Adrenal gland (tissue), 19 donors: ENCODE measurements at places on chromosomes 16 and 17. TPM values are rescaled to one million over a fixed set of nuclear protein-coding genes. Genes with fewer than 3 reads are reported as not detected.

The CACNG5 gene
- not detected for total RNA-seq

The SLFN13 gene
- 3.0 TPM for total RNA-seq

GRCh38 chr16:49547448-49547847 is 173.8 kb downstream of the C16orf78 start:
- H3K4me1 ChIP-seq = no peaks in the 10 kb centered on the region
- H3K27me3 ChIP-seq = no peaks in the 10 kb centered on the region
- no peak for DNase-seq
- H3K27ac ChIP-seq = no peak overlapping the region

The KRTAP2-4 gene
- total RNA-seq = not detected

DNA sequence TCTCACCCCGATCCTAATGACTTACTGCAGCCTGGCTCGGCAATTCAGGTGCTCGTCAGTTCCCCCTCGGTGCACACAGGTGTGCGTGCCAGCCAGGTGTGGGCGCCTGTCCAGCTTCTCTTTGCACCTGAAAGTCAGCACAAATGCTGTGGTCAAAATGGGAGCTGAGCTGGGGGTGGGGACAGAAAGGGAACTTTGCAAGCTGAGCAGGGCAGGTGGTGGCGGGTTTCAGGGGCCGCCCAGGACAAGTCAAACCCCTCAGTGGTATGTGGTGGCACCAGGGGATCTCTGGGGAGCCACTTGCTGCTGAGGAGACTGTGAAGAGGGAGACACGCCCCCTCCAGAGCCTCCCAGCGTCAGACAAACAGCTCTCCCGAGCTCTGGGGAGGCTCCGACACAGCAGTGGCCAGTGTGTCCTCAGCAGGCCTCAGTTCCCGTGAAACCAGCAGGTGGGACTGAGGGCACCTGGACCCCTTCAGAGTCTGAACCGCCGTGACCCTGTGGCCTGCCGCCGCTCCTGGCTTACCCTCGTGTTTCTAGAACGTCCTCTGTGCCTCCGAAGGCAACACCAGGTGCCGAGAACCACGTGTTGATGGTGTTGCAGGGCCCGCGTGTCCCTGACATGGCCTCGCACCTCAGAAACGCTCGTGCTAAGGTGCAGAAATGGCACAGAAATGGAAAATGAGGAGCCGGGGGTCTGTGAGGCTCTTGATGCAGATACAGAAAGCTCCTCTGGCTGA is 233.5 kb upstream of the TNRC6C start:
- no peak for DNase-seq
- H3K27ac ChIP-seq = no peak overlapping the region
- H3K27me3 ChIP-seq = no peaks in the 10 kb centered on the region

The ACSM2A gene
- total RNA-seq = 0.29 TPM

The ITGB4 gene
- total RNA-seq = 8.4 TPM

GRCh38 chr17:75317671-75318070 is 28.4 kb upstream of the SLC25A19 start:
- H3K27ac ChIP-seq = peak overlapping the region; percentile 54
- no peak overlapping the region for H3K4me3 ChIP-seq
- DNase-seq = peak; percentile 38
- peaks cover 34% of the 10 kb centered on the region for H3K36me3 ChIP-seq

DNA sequence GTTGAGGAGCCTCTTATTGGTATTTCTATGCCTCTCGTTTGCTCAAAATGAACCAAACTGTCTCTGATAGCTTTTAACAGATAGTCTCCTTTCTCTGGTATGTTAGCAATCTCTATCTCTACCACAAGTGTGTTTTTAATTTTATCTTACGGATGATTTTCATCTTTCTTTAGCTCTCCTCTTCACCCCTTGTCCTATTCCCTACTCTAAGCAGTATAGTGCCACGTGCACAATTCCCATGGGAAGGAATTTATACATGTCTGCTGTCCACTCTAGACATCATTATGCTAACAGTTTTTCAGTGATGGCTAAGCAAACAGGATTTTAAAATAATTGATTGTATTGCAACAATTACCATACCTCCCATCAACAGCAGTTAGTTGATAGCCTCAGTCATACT is 177.3 kb downstream of the CYB561 start:
- H3K4me3 ChIP-seq = no peak overlapping the region
- H3K4me1 ChIP-seq = peaks cover 2% of the 10 kb centered on the region
- no peaks in the 10 kb centered on the region for H3K36me3 ChIP-seq
- H3K27me3 ChIP-seq = no peaks in the 10 kb centered on the region
- no peak for DNase-seq

- H3K27ac ChIP-seq = peak overlapping the region; percentile 75
- DNase-seq = no peak
- no peaks in the 10 kb centered on the region for H3K36me3 ChIP-seq
- peaks cover 68% of the 10 kb centered on the region for H3K4me1 ChIP-seq
Measured at GRCh38 chr17:40106760-40107521, 6.6 kb upstream of the NR1D1 start.

DNA sequence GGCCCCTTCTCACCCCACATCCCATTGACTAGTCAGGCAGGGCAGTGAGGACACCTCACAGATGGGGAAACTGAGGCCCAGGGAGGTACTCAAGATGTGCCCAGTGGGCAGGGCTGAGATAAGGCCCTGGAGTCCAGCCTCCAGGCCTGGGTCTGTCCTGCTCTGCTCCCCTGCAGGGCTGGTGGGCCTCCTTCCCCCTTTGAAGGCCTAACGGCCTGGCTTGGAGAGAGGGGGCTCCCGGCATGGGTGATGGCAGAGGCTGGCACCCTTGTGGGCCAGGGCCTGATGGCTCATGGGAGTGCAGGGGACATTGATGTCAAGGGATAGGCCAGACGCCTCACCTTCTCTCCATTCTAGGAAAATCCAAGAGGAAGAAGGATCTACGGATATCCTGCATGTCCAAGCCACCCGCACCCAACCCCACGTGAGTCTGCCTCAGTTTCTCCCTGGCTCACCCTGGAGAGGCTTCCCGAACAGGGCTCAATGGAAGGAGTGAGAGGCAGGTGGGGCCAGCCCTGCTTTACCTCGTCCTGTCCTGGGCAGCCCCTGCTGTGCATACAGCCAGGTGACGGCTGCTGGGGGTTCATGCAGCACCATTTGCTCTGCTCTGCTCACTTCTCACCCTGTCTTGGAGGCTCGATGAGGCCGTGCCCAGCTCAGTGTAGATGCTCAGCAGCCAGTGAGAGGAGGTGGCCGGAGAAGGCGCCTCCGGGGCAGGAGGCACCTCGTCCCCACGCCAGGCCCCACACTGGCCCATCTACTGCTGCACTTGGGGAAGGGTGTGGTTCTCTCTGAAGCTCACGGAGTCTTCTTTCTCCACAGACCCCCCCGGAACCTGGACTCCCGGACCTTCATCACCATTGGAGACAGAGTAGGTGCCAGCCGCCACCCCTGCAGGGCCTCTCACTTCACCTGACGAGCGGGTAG is 13.8 kb downstream of the MAP2K3 start:
- DNase-seq = no peak
- H3K4me1 ChIP-seq = no peaks in the 10 kb centered on the region
- no peaks in the 10 kb centered on the region for H3K27me3 ChIP-seq
- H3K36me3 ChIP-seq = no peaks in the 10 kb centered on the region

DNA sequence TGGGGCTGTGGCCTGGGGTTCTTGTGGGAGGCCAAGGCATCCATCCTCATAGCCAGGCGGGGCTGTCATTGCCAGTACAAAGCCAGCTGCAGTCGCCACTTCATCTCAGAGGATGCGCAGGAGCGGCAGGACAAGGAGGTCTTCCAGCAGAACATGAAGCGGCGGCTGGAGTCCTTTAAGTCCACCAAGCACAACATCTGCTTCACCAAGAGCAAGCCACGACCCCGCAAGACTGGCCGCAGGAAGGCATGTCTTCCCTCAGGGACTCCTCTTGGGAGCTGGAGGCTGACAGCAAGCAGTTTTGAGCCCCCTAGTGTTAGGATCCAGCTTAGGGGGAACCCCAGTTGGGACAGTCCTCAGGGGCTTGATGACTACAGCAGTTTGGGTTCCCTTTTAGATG is 15.1 kb upstream of the PLEKHG4 start:
- DNase-seq = no peak
- no peak overlapping the region for H3K4me3 ChIP-seq
- H3K36me3 ChIP-seq = no peaks in the 10 kb centered on the region
- H3K27ac ChIP-seq = no peak overlapping the region
- H3K4me1 ChIP-seq = no peaks in the 10 kb centered on the region
- peaks cover 5% of the 10 kb centered on the region for H3K27me3 ChIP-seq

DNA sequence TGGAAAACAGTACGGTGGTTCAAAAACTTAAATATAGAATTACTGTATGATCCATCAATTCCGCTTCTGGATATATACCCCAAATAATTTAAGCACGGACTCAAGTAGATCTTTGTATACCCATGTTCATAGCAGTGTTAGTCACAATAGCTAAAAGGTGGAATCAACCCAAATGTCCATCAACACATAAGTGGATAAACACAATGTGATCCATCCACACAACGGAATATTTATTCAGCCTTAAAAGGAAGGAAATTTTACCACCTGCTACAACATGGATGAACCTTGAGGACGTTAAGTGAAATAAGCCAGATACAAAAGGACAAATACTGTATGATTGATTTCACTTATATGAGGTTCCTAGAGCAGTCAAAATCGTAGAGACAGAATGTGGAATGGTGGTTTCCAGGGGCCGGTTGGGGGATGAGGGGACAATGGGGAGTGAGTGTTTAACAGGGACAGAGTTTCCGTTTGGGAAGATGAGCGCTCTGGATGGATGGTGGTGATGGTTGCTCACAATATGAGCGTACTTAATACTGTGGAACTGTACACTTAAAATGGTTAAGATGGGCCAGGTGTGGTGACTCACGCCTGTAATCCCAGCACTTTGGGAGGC is 5.4 kb upstream of the RNF222 start:
- no peak for DNase-seq
- peaks cover 10% of the 10 kb centered on the region for H3K27me3 ChIP-seq
- no peaks in the 10 kb centered on the region for H3K4me1 ChIP-seq
- H3K4me3 ChIP-seq = no peak overlapping the region
- no peak overlapping the region for H3K27ac ChIP-seq

The CHRNB1 gene
- total RNA-seq = 34.0 TPM

The DNAI2 gene
- not detected for total RNA-seq

DNA sequence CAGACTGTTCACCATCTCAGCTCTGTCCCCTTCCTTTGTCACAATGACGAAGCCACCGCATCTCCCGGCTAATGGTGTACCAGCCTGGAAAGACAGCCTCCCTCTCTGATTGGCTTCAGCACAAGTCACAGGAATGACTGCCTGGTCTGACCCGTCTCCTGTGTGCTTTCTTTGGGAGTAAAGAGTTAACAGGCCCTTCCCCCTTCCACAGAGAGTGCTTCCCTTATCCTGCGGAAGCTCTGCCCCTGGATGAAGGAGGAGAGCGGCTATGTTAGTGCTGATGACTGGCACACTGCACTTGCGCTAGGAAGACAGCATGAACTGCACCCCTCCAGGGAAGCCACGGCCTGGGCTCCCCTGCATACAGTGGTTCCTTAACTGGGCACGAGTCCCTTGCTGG is 11.3 kb downstream of the USB1 start:
- H3K36me3 ChIP-seq = no peaks in the 10 kb centered on the region
- DNase-seq = no peak
- H3K4me1 ChIP-seq = peaks cover 5% of the 10 kb centered on the region
- H3K27me3 ChIP-seq = no peaks in the 10 kb centered on the region
- no peak overlapping the region for H3K4me3 ChIP-seq

DNA sequence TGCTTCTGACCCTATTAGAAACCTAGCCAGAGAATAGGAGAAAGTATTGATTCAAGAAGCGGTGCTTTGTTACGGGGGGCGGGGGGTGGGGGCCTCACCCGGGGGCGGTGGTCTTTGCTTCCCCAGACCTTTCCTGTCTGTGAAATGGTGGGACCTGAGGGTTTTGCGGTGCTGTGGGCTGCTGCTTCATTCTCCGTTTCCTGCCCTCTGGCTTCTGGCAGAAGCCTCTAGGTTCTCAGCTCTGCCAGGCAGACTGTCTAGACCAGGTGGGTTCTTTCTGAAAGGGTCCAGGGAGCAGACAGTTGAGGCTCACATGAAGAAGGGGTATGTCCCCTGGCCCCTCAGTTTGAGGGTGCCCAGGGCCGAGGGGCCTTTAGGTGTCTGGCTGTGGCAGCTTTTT is 14.0 kb downstream of the GSE1 start:
- H3K4me1 ChIP-seq = peaks cover 12% of the 10 kb centered on the region
- H3K27ac ChIP-seq = peak overlapping the region; percentile 29
- DNase-seq = no peak
- H3K4me3 ChIP-seq = no peak overlapping the region
- H3K36me3 ChIP-seq = no peaks in the 10 kb centered on the region

GRCh38 chr17:77205396-77206125 is 64.8 kb downstream of the SEC14L1 start:
- peaks cover 26% of the 10 kb centered on the region for H3K4me1 ChIP-seq
- H3K4me3 ChIP-seq = no peak overlapping the region
- H3K27ac ChIP-seq = no peak overlapping the region
- no peaks in the 10 kb centered on the region for H3K36me3 ChIP-seq
- no peaks in the 10 kb centered on the region for H3K27me3 ChIP-seq
- DNase-seq = no peak

- DNase-seq = no peak
- H3K36me3 ChIP-seq = no peaks in the 10 kb centered on the region
- H3K27me3 ChIP-seq = no peaks in the 10 kb centered on the region
- no peak overlapping the region for H3K4me3 ChIP-seq
- no peaks in the 10 kb centered on the region for H3K4me1 ChIP-seq
Measured at GRCh38 chr17:78459696-78460095, 81.2 kb downstream of the PGS1 start.
